ENCODE measurements at places on chromosomes 13 and 19.
A peak's percentile ranks its signal among the peaks of the same experiment; 100 is the strongest.

- DNase-seq: peak; percentile 30
Observed at GRCh38 chr19:13002166-13002898, 7.1 kb downstream of the NFIX start.

- DNase-seq: peak; percentile 5
Observed at GRCh38 chr13:61415058-61415721, 459 bp downstream of the PCDH20 start.

DNA sequence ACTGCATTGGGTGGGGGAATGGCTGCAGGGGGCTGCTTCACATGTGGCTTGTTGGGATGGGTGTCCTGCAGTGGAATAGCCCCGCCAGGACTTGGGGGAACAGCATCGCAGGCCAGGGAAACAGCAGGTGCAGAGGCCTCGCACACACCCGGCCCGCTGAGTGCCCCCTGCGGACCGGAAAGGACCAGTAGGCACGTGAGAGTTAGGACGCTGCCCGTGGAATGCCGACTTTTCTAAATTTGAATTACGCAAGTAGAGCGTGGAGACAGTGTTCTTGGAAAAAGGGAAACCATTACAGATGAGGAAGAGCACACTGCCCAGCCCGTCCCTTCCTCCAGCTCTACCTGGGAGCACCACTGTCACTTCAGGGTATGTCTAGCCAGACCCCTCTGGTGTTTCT, 11.5 kb downstream of the DNM2 start:
- DNase-seq: no peak

DNA sequence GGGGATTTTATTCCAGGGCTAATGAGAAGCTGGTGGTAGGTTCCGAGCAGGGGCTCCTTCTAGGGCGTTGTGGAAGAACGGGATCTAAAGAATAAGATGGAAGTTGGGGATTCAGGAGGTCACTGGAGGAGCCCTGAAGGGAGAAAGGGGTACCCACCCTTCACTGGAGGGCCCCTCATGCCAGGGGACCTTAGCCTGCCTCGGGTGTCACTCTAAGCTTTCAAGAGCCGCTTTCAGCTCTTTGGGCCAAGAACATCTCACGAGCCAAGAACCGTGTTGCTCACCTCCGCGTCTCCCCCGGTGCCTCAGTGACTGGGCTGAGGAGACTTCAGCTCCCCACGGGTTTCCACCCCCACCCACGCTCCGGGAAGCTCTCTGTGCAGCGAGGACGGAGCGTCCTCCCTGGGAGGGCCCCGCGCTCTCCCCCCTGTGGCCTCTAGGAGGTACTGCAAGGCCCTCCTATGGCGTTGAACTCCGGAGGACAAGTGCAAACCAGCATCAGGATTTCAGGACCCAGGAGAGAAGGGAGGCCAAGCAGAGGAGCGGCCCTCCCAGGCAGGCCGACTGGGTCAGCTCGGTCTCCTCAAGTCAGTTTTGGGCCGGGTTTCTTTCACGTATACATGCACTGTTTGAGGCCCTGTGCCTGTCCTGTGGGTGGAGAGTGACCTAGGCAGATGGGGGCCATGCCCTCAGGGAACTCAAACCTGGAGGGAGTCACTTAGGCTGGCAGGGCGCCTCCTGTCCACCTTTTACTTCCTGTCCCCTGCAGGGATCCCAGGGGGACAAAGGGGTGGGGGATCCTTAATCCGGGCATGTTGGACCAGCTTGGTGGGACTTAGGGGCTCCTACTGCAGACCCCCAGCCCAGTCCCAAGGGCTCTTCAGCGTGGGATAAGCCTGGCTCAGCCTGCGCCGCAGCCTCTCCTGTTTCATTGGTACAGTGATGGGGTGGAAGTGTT, 5.1 kb upstream of the KRTDAP start:
- peak; percentile 57 for DNase-seq

DNA sequence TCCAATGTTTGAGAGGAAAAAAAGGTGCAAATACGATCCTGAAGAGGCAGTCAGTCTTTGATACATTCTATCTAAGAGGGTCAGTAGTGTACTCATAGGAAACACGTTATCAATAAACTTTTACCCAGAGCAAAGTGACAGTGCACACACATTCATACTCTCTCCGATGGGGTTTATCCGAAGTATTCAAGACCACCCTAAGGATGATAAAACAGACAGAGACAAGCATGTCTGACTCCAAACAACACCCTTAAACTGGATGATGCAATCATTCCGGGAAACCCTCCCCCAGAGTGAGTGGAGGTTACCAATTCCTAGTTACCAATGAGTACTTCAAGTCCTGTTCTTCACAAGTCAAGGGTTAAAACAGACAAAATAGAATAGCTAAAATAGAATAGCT, 79.1 kb downstream of the DNAJC3 start:
- peak; percentile 6 for DNase-seq

DNA sequence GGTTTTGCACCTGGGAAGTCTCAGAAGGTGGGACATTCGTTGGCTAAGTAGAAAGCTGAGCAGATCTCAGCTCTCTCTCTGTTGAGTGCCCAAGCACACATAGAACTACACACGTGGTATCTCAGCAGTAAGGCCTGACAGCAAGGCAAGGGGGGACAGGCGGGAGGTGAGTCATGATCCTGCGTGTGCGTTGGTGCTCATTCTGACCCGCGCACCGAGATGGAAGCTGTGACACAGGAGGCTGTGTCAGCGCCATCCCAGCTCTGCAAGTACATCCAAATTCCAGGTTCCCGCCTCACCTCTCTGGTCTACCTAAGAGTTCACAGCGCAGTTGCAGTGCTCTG, 135.7 kb downstream of the USP12 start:
- peak; percentile 32 for DNase-seq

DNA sequence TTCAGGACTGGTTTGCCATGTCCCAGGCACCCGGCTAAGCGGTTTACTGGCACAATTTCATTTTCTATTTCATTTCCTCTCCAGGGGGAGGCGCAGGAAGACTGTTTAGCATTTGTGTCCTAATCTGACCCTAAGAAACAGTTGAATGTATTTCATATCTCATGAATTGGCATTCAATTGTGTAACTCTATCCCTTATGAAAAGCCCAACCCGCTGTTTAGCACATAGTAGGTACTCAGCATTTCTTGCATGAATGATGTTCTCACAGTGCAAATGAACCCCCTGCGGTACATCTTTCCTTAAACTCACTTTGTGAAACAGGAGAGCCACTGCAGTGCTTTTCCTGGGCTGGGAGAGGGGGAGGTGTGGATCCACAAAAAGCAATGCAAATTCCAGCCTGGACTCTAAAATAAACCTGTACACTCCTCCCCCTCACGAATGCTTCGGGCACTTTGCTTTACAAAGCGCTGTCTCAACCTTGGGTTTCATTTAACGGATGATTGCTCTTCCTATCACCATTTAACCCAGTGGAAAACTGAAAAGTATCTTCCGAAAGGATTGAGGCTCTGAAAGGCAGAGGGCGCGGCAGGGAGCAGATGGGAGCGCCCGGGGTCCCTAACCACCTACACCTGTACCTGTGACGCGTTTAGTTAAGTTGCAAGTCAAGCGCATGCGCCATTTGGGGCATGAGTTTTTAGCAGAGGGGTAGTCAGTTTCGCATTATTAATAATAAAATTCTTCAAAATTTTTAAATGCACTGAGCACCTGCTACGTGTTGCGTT, 1.2 kb upstream of the EEF2 start:
- peak; percentile 76 for DNase-seq

DNA sequence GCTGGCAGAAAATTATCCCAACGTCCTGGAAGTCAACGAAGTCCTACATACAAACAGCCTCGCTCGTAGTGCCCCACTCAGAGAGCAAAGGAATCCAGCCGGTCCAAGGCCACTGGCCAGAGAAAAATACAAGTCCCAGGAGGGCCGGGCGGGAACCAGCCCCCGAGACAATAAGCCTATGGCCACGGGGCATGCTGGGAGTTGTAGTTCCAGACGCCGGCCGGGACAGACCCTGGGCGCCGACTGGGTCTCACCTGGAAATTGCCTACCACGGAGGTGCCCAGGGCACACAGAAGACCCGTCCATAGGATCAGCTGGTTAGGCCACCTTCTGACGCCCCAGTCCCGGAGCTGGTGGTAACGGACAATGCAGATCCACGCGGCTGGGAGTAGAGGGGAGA, 5.4 kb downstream of the TMEM150B start:
- DNase-seq: peak; percentile 37

DNA sequence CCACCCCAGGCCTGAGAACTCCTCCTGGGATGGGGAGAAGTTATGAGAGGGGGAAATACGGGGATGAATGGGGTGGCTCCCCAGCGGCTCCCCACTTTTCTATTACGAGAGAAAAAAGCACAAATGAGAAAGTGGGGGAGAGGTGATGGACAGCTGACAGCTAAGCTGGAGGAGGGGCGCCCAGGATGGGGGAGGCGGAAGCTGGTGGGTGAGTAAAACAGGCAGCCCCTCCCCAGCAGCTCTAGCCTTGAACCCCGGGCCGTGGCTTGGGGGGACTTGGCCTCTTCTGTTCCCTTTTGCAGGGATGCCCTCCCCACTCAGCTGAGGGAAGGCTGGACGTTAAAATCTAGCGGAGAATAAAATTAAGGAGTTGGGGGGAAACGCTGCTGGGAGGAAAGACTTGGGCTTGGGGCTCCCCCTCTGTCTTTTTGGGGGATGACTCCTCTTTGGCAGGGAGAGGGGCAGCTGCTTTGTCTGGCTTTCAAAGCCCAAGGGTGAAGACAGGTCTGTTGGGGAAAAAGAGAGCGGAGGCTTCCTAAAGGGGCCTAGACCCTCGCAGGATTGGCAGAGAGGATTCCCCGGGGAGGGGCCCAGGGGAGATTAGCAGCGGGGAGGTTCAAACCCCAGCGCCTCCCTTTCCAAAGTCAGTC, 1.4 kb upstream of the SAMD1 start:
- no peak for DNase-seq
